ENCODE measurements at places on chromosomes 3 and 15.

DNA sequence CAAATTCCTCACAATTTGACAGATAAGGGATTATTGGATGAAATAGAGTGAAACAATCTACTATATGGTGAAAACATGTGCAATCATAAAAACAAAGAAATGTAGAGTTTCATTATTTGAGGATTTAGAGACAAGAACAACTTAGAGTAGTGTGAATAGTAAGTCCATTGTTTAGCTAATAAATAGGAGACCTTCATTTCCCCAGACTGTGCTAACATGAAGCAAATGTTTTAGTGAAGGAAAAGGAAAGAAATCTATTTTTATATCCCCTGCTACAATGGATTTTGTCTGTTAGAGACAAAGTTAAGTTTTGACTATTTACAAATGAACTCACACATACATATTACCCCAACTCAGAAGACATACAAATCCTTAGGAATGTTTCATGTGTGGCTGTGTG, 77.8 kb downstream of the EFL1 start:
- DNase-seq, result no peak

GRCh38 chr3:11845651-11846050, 1.0 kb downstream of the TAMM41 start:
- no peak for DNase-seq

- DNase-seq, result peak; percentile 70
Measured at GRCh38 chr15:39426552-39427532, 154.0 kb upstream of the THBS1 start.

- DNase-seq, result no peak
Measured at GRCh38 chr3:171429635-171430034, 30.6 kb downstream of the TNIK start.

- DNase-seq, result no peak
Measured at GRCh38 chr15:92034227-92034626, 180.7 kb downstream of the SLCO3A1 start.

DNA sequence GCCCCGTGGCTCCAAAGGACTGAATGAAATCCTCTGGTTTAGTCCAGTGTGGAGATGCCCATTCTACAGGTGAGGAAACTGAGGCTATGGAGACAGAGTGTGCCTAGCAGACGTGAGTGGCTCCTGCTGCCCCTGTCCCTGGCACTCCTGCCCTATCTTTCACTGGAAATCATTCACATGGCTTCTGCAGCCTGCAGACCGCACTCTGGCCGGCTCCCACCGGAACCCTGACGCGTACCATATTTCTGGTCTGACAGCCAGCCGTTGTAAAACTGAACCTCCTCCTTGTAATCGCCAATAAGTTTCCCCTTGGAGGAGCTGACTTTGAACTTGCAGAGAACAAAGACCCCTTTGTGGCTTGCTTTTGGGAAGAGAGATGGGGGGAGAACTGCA, 136.5 kb downstream of the CHSY1 start:
- no peak for DNase-seq

DNA sequence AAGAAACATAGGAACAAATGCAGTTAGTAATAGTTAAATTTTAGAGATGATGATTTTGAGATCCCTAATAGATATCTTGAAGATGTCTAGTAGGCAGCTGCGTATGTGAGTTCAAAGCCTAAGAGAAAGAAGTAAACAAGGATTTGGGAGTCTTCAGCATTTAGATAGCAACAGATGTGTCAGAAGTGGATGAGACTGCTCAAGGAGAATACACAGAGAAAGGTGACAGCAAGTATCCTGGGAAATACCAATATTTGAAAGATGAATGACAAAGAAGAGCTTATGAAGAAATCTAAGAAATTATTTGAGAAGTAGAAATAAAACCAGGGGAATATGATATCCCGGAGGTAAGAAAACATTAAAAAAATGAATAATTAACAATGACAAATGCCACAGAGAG, 130.9 kb downstream of the PCCB start:
- DNase-seq, result no peak

- DNase-seq, result no peak
Measured at GRCh38 chr15:39433376-39433775, 147.5 kb upstream of the THBS1 start.

DNA sequence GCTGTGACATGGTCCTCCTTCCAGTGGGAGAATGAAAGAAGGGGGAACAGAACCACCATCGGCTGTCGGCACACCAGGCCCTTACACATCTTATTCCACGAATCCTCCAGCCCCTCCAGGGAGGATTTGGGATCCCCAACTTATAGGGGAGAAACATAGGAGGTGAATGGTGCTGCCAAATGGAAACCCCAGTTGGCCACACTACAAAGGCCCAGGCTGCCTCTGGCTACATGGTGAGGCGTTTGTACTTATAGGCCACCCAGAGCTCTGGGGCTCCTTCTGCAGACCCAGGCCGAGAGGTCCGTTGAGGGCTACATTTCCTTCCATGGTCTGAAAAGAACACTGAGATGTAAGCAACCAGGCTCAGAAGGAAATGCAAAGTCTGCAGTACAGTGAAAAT, 12.0 kb downstream of the AMOTL2 start:
- DNase-seq, result no peak

DNA sequence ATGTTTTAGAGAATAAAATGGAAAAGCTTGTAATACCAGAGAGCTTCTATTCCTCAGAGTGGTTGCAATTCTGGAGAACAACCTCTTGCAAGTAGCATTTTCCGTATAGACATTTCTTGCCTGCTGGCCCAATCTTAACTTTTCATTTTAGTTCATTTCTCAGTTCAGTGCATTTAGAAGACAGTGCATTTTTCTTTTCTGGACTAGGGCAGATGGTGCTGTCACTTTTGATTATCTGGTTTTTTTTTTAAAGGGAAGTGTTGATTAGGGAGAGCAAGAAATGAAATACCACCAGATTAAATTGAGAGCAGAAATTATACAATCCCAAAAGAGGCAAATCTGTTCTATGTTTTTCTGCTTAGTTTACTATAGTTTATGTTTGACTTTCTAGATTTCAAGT, 172.7 kb downstream of the GHSR start:
- no peak for DNase-seq

GRCh38 chr3:159724627-159725026, 264.0 kb upstream of the IL12A start:
- DNase-seq, result no peak

GRCh38 chr3:195356151-195357086, 85.5 kb upstream of the XXYLT1 start:
- DNase-seq, result no peak

- peak; percentile 18 for DNase-seq
Measured at GRCh38 chr3:72446218-72447058, 401.8 kb downstream of the SHQ1 start.

GRCh38 chr3:65030847-65031463, 343.2 kb upstream of the ADAMTS9 start:
- no peak for DNase-seq

- DNase-seq, result no peak
Measured at GRCh38 chr3:136982033-136982432, 24.2 kb downstream of the IL20RB start.

DNA sequence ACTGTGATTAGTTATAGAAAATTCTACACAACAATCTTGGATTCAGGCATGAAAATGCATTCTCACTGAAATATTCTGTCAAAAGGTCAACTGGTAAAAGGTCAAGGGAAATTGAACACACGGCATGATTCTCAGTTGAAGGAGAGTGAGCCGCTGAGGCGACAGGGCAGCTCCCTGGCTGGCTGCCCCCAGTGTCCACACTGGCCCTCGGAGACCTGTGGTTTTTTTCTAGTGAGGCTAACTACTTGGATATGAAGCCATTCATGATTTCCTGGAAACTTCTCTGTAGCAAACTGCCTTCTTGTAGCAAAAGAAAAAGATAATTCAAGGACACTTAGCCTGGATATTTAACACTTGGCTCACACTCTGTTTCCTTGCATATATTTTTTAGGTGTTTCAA, 37.2 kb downstream of the AADACL2 start:
- no peak for DNase-seq

DNA sequence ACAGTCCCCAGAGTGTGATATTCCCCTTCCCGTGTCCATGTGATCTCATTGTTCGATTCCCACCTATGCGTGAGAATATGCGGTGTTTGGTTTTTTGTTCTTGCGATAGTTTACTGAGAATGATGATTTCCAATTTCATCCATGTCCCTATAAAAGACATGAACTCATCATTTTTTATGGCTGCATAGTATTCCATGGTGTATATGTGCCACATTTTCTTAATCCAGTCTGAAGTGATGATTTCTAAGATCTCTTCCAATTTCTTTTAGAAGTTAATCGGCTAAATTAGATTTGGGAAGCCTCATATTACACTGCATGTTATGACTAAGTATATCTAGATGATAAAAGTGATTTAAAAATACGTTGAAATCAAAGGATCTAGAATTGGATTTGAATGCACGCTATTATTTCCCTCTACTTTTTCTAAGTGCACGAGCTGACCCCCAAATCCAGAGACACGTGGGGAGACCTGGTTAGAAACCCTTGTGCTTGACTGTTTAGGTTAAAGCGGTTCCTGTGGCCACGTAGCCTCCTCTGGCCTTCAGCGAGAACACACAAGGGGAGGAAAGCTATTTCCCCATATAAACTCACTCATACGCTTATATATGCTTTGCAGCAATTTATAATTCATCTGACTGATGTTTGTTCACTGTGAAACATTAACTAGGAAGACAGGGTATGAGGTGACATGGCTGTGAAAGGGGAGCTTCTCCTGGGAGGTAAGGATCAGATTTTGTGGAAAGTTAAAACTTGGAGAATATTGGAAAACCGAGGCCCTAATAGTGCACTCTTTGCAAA, 243.8 kb downstream of the PDZRN3 start:
- DNase-seq, result no peak

DNA sequence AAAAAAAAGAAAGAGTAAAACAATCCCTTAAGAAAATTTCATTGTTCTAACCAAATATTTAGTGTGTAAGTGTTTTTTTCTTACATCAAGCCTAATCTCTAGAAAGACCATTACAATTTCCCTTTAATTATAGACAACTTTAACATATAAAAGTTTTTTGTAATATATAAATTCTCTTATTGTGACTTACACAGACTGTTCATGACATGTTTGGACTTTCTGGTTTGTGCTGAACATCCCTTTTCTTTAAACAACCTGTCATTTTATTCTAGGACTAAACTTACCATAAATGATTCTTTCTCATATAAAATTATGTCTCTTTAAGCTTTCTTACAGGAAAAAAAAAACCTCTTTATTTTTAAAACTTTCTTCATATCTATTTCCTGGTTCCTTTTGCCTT, 13.0 kb upstream of the BTLA start:
- no peak for DNase-seq

DNA sequence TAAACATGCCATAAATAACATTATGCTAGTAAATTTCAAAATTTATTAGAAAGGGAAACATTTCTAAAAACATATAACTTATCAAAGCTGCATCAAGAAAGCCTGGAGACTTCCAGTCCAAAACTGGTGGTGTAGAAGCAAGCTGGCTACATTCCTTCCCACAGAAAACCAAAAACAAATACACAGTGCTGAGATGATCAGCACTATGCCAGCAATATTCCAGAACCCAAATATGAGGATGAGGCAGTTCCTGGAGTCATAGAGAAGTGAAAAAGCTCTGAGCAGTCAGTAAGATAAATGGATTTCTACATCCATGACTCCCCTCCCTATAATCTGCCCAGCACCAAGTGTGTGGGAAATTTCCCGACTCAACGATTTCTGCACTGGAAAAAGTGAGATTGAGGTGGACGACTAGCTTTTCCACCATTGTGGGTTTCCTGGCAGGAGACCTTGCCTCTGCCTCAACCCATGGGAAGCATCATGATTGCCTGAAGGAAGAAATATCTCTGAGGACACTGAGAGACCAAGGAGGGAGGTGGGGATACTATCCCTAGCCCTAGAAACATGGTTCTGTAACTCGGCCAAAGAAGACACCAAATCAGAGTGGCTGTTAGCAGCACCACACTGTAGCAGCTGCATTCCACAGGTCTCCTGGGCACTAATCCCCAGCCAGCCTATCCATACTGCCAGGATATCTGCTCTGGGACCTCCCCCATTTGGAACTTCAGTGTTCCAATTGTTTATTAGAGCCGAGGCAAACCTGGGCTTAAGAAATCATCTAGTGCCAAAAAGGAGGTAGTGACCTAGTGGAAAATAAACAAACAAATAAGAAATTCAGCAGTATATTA, 11.8 kb upstream of the CLN6 start:
- DNase-seq, result no peak

GRCh38 chr3:71893702-71894479, 108.9 kb upstream of the PROK2 start:
- no peak for DNase-seq

DNA sequence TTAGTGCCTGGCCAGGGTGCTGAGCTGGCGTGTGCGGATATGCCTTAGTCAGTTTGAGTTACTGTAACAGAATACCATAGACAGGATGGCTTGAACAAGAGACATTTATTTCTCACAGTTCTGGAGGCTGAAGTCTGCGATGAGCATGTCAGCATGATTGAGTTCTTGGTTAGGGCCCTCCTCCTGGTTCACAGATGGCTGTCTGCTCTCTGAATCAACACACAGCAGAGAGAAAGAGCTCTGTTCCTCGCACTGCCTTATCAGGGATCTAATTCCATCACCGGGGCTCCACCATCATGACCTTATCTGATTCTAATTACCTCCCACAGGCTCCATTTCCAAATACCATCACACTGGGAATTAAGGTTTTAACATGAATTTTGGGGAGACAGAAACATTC, 386.6 kb upstream of the DPH6 start:
- no peak for DNase-seq
